Calu3 (cell line): ENCODE measurements at places on chromosomes 2 and 18. TPM values are rescaled to one million over a fixed set of nuclear protein-coding genes. Genes with fewer than 3 reads are reported as not detected.

The EVX2 gene
- not detected in 2 replicates for total RNA-seq

The APOB gene
- total RNA-seq: 0.05 TPM in 2 replicates

The CDH2 gene
- total RNA-seq: 1.5 and 2.3 TPM in 2 replicates

GRCh38 chr2:25220313-25220712, 51.9 kb upstream of the POMC start:
- H3K27ac ChIP-seq: no peak overlapping the region
- H3K4me1 ChIP-seq: no peaks in the 10 kb centered on the region
- no peaks in the 10 kb centered on the region for H3K36me3 ChIP-seq
- no peak for DNase-seq

DNA sequence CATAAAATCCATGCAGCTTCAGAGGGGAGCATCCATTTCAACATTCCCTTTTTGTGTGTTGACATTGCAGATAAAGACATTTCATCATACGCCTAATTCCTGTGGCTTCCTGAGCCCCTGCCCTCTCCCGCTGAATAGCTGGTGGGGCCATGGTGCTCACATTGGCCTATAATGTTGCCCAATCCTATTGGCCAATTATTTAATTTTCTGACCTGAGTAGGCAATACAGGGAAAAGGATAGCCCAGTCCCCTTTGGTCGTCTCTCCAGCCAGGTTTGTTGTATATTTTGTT, 163.8 kb upstream of the MYCN start:
- H3K4me3 ChIP-seq: no peak overlapping the region
- H3K36me3 ChIP-seq: no peaks in the 10 kb centered on the region
- peaks cover 7% of the 10 kb centered on the region for H3K4me1 ChIP-seq
- H3K27ac ChIP-seq: no peak overlapping the region
- no peak for DNase-seq

DNA sequence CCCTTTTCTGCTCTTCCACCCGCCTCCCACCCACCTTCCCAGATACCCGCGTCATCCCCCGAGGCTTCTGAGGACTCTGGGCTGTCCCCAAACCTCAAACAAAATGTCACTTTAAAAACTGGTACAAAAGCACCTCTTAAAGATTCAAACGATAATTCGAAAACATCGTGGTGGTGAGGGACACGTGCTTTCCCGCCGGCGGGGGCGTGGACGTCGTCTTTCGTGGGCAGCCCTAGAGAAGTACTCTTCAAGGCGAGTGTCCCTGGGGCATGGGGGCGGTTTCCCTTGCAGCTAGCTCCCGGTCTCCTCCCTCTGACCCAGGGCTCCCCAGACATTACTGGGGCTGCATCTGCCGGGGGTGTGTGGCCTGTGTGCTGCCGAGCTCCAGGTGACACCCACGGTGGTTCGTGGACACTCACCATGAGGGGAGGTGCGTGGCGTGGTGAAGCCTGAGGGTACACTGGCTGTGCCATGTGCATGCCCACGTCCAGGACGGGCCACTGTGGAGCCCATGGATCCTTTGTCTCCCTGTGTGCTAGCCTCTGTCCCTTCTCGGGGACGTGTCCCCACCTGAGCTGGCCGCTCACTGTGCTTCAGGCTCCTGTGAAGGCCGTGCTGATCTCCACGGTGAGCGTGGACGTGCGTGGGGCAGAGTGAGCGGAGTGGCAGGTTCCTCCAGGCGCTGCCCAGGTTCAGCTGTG, 117.8 kb downstream of the NFATC1 start:
- H3K4me1 ChIP-seq: no peaks in the 10 kb centered on the region
- H3K27me3 ChIP-seq: peaks cover 7% of the 10 kb centered on the region
- no peak overlapping the region for H3K4me3 ChIP-seq
- no peak overlapping the region for H3K27ac ChIP-seq
- H3K36me3 ChIP-seq: no peaks in the 10 kb centered on the region

DNA sequence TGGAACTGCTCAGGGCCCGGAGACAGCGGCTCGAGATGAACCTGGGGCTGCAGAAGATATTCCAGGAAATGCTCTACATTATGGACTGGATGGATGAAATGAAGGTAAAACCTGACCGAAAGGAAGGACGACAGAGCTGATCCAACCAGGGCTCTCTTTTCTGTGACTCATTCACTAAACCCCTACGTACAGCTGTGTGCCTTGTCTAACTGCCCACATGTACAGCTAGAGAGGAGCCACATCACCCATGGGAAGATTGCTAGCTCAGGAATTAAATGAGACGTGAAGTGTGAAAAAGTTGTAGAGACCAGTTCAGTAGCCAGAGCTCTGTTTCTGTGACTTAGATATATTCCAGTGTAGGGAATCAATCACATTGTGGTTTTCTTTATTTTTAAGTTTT, 97.3 kb upstream of the EML6 start:
- H3K27ac ChIP-seq: peak overlapping the region; percentile 32
- no peak for DNase-seq
- H3K4me1 ChIP-seq: peaks cover 40% of the 10 kb centered on the region

GRCh38 chr2:210461401-210461800, 15.2 kb downstream of the LANCL1 start:
- peaks cover 6% of the 10 kb centered on the region for H3K36me3 ChIP-seq
- no peak overlapping the region for H3K4me3 ChIP-seq
- H3K27me3 ChIP-seq: no peaks in the 10 kb centered on the region
- no peak for DNase-seq
